Activated CD4-positive, alpha-beta T cell treated with anti-CD3 and anti-CD28 coated beads, Interleukin-2, amount 50 U/mL, for 48 hours (primary cell): ENCODE measurements at places on chromosomes 5 and 9.

GRCh38 chr9:121297389-121297788, 29.4 kb downstream of the GSN start:
- DNase-seq, result no peak

- peak; percentile 61 for DNase-seq
Measured at GRCh38 chr9:99820685-99821395, 845 bp upstream of the NR4A3 start.

GRCh38 chr9:3809724-3810123, 283.9 kb upstream of the RFX3 start:
- no peak for DNase-seq

DNA sequence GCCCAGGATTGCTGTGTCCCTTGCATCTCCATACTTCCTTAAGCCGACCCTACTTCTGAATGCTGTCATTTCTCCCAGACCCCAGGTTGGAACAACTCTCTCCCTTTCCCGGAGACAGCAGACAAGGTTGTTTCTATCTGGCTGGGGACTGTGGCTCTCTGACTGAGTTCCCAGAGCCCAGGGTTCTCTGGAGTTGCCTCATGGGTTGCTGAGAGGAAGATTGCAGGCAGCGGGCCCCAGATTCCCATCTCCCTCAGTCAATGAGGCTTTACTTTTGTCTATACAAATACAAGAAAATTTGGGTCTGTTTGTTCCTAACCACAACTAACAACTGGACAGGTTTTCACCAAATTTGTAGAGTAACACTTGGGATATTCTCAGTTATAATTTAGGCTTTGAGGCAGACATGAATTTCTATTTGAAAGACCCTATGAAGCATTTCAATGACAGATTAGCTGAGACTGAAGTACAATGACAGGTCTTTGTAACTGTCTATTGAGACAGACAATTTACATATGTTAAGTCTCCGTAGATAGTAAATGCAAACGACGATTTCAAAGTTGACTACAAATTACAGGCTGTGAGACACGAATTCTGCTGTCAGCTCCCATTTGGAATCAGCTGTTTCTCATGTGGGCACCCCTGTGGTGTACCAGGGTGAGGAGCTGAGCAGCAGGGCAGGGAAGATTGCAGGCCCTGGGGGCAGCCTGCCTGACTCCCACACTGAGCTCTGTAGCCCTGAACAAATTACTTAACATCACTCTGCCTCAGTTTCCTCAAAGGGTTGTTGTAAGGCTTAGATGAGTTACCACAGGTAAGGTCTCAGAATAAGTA, 107.5 kb downstream of the ATP10B start:
- DNase-seq, result no peak

DNA sequence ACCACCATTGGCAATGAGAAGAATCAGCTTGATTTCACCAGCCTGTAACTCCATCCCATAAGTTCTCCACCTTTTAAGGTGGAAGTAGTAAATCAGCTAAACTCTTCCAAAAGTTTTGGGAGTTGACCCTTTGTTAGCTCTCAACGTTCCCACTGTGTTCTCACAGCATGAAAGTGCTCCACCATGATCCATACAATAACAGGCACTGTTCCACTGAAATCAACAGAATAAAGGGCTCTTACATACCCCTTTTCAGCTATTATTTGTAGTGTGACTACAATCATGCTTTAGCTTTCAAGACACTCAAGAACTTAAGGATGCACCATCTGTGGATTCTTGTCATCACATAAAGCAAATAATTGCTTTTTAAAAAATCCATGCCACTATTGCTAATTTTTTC, 81.6 kb downstream of the PPP2R2B start:
- DNase-seq, result no peak

DNA sequence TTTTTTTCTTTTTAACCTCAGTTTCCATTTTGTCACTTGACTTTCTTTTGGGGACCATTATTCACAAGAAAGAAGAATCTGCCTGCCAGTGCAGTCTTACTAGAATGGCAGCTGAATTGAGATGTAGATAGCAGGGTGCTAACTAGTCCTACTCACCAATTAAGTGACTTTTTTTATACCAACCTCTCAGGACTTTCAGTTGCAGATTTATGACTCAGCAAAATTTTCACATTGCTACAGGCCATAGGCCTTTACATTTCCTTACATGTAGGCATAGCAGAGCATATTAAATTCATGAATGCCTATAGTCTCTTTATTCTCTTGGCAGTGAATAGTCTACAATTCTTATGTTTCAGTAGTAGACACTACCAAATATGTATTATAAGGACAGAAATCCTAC, 54.0 kb upstream of the FKTN start:
- no peak for DNase-seq

DNA sequence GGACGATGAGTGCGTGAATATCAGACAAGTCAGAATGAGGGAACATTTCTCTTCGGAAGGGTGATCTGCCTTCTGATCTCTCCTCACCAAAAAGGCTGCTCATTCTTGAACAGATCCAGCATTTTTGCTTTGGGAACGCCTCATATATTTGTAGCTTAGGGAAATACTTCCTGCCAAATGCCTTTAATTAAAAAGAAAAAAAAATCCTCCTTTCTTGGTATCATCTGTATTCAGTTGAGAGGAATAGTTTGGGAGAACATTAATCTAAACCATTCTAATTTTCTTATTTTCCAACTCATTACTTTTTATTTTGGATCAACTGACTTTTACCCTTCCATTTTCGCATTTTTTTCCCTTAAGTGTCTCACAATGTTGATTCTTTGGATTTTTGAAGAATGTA, 163.4 kb downstream of the SNX18 start:
- DNase-seq, result no peak

DNA sequence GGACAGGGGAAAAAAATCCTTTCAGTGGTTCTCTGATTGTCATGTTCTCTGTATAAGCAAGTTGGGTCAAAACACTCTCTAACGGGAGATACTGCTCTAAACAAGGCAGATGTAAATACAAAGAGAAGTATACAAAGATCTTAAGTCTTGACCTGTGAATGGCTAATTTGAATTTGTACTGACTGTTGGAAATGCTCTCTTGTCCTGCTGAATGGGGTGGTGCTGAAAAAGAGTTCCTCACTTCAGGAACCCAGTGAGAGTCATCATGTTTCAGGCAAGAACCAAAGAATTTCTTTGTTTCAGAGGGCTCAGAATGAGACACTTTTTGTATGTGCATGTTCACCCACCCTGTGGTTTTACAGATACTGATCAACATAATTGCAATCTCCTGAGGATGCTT, 461.0 kb downstream of the NR2F1-AS1 start:
- no peak for DNase-seq

GRCh38 chr9:35852267-35852815, 17.9 kb downstream of the OR13J1 start:
- no peak for DNase-seq

- no peak for DNase-seq
Measured at GRCh38 chr9:27421577-27421976, 102.5 kb upstream of the IFNK start.

DNA sequence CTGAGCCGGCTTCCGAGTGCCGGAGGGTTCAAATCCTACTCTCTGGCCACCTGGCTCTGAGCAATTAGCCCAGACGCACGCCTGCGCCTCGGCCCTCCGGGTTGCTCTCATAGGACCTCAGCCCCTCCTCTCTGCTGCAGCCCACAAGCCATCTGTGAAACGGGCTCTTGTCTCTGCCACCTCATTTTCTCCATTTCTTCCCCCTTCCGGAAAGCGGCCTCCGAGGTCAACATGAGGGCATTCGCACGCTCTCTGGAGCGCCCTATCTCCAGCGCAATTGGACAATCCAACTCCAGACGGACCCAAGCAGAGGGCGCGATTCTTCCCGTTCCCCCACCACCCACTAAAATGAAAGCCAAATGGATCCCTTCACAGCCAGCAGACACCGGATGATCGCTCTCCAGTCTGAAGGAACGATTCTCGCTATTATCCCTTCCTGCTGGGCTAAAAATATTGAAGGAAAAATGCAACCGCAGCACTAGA, 41.5 kb downstream of the VAV2 start:
- no peak for DNase-seq

DNA sequence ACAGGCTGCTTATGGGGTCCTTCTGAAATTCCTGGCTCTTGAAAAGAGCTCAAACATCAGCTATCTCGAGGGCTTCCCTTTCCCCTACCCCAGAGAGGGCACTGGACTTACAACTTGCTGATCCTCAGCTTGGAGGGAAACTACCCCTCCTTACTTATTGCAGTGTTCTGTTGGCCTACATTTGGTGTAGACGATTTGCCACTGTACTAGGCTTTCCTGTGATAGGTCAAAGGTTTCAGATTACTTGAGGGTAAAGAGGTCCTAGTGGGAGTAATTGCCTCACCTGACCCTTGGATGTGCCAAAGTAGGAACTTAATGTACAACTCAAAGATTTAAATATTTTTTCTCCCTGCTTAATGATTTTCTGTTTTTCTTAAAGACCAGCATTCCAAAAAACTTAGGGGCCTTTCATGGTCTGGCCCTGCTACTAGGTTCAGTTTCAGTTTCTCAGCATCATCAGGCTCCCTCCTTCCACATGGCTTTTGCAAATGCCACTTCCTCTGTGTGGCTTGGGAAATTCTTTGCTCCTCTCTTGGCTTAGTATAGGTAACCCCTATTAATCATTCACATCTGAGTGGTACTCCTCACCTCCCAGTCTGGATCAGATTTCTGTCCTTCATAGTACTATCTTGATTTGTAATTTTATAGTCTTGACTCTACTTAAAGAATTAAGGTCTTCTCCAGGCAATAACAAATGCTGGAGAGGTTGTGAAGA, 32.4 kb downstream of the CYSTM1 start:
- DNase-seq, result no peak

GRCh38 chr5:37626266-37626665, 213.6 kb downstream of the GDNF start:
- DNase-seq, result no peak

- no peak for DNase-seq
Measured at GRCh38 chr9:78316166-78316892, 19.4 kb downstream of the PSAT1 start.

DNA sequence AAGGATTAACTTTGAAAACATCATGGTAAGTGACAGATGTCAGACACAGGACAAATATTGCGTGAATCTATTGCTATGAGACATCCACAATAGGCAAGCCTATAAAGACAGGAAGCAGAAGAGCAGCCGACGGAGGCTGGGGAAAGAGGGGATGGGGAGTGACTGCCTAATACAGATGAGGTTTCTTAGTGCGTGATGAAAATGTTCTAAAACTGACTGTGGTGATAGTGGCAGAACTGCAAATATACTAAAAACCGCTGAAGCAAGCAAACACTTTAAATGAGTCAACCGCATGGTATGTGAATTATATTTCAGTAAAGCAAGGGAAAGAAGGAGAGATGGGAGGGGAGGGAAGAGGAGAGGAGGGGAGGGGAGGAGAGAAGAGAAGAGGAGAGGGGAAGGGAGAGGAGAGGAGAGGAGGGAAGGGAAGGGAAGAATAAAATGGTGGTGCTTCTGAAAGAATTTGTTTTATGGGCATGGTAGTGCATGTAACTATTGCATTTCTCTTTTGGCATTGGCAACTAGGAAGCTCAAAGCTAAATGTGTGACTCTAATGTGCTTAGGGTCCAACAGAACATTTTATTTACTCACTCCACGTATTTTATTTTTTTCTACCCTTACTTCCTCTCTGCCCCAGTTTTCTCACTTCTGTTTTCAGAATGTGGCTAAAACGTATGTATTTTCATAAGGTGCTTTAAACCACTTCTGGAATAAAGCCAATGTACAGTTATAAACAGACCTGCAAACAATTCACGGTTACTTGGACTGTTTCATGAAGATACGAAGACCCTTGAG, 21.3 kb downstream of the AKNA start:
- DNase-seq, result peak; percentile 53

GRCh38 chr5:116046261-116046660, 14.0 kb downstream of the ARL14EPL start:
- DNase-seq, result no peak

GRCh38 chr5:30195036-30195435, 998.5 kb upstream of the CDH6 start:
- DNase-seq, result no peak

- DNase-seq, result no peak
Measured at GRCh38 chr5:38559428-38559827, 3.0 kb upstream of the LIFR start.

DNA sequence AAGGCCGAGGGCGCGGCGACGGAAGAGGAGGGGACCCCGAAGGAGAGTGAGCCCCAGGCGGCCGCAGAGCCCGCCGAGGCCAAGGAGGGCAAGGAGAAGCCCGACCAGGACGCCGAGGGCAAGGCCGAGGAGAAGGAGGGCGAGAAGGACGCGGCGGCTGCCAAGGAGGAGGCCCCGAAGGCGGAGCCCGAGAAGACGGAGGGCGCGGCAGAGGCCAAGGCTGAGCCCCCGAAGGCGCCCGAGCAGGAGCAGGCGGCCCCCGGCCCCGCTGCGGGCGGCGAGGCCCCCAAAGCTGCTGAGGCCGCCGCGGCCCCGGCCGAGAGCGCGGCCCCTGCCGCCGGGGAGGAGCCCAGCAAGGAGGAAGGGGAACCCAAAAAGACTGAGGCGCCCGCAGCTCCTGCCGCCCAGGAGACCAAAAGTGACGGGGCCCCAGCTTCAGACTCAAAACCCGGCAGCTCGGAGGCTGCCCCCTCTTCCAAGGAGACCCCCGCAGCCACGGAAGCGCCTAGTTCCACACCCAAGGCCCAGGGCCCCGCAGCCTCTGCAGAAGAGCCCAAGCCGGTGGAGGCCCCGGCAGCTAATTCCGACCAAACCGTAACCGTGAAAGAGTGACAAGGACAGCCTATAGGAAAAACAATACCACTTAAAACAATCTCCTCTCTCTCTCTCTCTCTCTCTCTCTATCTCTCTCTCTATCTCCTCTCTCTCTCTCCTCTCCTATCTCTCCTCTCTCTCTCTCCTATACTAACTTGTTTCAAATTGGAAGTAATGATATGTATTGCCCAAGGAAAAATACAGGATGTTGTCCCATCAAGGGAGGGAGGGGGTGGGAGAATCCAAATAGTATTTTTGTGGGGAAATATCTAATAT, 58.1 kb downstream of the BASP1 start:
- DNase-seq, result no peak

DNA sequence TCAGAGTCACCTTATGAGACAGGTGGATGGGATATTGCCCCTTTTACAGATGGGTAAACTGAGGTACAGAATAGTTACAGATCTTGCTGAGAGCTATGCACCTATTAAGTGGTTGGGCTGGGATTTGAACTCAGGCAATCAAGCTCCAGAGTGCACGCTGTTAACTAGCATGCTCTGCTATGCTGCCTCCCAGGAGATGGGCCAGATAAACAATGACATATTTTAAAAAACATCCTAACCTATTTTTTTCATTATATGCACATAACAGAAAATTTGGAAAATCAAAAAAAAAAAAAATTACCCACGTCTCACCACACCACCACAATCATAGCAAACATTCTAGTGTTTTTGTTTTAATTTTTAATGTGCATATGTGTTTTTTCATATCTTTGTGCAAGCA, 123.4 kb upstream of the STC2 start:
- DNase-seq, result no peak

DNA sequence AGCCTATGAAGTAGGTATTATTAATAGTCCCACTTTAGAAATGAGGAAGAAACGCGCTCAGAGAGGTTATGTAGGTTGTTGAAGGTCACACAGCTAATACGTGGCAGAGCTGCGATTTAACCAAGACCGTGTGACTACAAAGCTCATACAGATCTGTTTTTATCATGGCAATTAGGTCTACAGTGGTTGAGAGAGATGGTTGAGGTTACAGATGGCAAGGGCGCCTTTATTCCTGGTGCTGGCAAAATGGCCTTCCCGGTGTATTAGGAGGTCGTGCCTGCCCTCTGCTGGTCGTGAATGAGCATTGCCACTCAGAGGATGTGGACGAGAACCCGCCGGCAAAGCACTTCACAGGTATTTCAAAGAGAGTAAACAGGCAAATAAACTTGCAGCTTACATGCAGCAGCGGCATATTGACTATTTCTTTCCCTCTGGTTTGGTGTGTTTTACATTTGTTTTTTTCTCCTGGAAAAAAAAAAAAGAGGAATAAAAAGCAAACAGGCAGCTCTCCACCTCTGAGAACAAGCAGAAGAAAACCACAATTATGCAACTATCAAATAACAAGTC, 65.3 kb upstream of the EGFLAM start:
- DNase-seq, result peak; percentile 69
